ENCODE measurements at places on chromosomes 3 and 15. TPM values are rescaled to one million over a fixed set of nuclear protein-coding genes. Genes with fewer than 3 reads are reported as not detected.

ANKUB1 gene
- total RNA-seq, result 0.32 TPM

FRMD5 gene
- 29.0 TPM for total RNA-seq

CNTN3 gene
- total RNA-seq, result 1.5 TPM

FAM107A gene
- 12.2 TPM for total RNA-seq

KLHL6 gene
- total RNA-seq, result 18.2 TPM

ZDHHC23 gene
- total RNA-seq, result 2.1 TPM

FSIP1 gene
- 0.97 TPM for total RNA-seq

ATP13A4 gene
- total RNA-seq, result not detected

CYP8B1 gene
- not detected for total RNA-seq

SLC28A1 gene
- total RNA-seq, result not detected

TMIE gene
- total RNA-seq, result under 0.01 TPM

Measured in epithelial cell of umbilical artery (primary cell).